GM19239 (cell line): ENCODE measurements at places on chromosomes 16 and 17.

- DNase-seq: peak; percentile 86
These were observed 17.1 kb upstream of the CORO1A start for GRCh38 chr16:30166202-30166902.

DNA sequence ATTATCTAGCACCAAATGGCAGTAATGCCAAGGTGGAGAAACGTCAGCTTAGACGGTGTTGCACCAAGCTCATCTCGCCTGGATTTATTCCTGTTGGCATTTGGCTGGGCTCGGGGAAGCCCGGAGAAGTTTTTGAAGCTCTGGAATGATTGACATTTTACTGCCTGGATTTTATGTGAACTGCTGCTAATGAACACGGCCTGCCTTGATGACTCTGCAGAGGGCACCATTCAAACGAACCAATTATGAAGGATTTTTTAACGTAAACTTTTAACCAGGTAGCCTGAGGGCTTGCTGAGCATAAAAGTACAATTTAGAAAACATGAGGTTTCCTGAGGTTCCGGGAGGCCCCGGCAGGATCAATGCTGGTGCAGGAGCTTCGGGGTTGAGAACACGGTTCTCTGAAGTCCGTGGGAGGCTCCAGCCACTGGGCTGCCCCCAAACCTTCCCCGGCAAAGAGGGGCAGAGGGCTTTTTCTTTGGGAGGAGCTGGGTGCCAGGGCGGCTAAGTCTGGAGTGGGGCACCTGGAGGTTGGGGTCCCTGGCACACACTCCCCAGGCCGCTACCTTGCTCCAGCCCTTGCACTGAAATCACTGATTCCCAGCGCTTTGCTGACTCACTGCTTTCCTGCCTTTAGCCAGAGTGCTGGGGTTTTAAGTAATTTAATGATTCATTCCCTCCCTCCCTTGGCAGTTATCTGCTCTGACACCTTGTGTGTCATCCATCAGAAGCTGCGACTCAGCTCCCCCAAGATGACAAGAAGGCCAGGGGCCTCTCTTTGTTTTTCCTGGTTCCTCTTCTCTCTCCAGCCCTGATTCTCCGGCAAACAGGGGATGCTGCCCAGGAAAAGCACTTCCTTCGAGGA lies 161.2 kb upstream of the IRX3 start:
- DNase-seq: no peak

GRCh38 chr16:82589407-82589806 lies 37.4 kb upstream of the CDH13 start:
- no peak for DNase-seq

DNA sequence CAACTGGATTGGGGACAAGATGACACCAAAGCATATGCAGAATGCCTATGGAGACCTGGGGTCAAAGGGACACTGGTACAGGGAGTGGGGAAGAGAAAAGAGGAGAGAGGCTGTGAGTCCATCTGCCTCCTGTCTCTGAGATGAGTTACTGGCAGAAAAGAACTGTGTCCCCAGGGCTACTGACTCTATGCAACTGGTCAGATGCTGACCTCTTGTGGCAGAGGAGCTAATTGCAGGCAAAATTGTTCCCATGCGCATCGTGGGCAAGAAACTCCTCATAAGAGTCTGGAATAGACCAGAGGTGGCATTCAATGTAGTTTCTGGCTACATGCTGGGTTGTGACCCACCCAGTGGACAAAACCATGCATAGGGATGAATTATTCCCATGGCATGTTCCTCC lies 26.1 kb upstream of the MLKL start:
- peak; percentile 35 for DNase-seq

DNA sequence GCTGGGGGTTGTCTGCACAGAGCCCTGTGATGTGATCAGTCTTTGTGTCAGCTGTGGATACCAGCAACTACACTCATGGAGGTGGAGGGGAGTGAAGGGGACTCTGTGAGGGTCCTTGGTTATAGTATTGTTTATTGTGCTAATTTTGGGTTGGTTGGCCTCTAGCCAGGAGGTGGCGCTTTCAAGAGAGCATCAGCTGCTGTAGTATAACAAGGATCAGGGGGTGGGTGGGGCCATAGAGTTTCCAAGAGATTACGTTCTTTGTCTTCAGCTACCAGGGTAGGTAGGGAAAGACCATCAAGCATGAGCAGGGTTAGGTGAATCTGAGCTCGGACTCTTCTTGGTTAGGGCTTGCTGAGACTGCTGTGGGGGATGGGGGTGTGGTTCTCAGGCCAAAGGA lies 97.1 kb upstream of the HS3ST3A1 start:
- no peak for DNase-seq

DNA sequence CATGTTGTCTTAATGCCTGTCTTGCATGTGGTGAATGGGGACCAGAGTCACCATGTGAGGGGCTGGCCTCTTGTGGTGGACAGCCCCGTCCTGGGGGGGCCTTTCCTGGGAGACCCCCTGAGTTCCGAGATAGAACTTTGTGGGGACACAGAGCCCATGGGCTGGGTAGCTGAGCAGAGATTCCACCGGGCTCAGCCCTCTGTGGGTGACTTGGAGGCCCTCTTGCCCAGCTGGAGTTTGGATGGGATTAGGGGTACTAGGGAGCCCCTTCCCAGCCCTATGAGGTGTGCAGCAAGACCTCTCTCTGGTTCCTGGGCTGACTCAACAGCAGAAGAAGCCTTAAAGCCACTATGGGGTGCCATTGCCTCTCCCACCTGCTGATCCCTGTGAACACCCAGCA lies 38.1 kb downstream of the MRC2 start:
- DNase-seq: no peak

- no peak for DNase-seq
These were observed 3.9 kb downstream of the TIMM22 start for GRCh38 chr17:1000597-1001461.

- DNase-seq: no peak
These were observed 87.8 kb downstream of the MARCHF10 start for GRCh38 chr17:62720126-62720850.

DNA sequence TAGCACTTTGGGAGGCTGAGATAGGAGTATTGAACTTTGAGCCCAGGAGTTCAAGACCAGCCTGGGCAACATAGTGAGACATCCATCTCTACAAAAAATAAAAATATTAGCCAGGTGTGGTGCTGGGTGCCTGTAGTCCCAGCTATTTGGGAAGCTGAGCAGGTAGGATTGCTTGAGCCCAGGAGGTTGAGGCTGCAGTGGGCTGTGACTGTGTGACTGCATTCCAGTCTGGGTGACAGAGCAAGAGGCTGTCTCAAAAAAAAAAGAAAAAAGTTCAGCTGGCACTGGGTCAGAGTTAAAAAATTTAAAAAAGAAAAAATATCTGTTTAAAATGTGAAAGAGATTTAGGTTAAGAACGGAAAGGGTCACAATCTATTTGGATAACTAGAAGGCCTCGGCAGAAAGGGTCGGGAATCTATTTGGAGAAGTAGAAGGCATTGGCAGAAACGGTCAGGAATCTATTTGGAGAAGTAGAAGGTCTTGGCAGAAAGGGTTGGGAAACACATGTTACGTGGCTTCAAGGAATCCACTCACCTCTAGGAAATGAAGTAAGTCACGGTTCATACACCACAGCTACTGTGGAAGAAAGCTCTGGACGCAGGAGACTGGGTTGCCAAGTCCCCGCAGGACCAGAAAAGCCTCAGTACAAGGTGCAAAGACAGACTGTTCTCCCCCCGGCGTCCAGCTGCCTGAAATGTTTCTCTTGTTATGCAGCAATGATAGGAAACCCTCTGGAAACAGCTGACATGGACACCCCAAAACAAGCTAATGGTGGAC lies 25.3 kb downstream of the LMF1 start:
- no peak for DNase-seq

- no peak for DNase-seq
These were observed 91.3 kb downstream of the MAF start for GRCh38 chr16:79509211-79509631.

GRCh38 chr17:42459256-42459800 lies 650 bp downstream of the ATP6V0A1 start:
- DNase-seq: no peak

- DNase-seq: no peak
These were observed 190.3 kb upstream of the MAF start for GRCh38 chr16:79790854-79791253.

DNA sequence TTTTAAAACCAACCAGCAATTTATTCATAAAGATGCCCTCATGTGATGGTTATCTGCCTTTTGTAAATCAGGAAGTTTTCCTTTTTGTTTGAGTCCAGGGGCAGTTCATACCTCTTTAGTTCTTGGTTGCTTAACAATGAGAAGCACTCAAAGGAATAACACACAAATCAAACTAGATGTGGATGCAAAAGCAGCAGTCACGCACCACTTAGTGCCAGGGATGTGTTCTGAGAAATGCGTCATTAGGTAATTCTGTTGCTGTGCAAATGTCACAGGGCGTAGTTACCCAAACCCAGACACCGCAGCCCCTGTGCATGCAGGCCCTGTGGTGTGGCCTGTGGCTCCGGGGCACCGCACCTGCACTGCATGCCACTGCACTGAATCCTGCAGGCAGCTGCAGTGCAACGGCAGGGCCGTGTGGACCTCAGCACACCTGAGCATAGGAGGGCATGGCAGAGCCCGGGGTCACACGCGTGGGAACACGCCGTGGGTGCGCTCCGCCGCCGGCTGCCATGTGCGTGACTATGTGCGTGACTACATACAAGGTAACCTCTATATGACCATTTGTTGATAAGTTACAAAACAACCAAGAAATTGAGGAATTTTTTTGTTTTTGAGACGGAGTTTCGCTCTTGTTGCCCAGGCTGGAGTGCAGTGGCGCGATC lies 39.6 kb downstream of the PKD1 start:
- DNase-seq: no peak

GRCh38 chr16:50340578-50340977 lies 28.2 kb downstream of the BRD7 start:
- DNase-seq: no peak

- DNase-seq: no peak
These were observed 353.2 kb downstream of the MAF start for GRCh38 chr16:79247386-79247785.

- DNase-seq: no peak
These were observed 532.9 kb downstream of the MAF start for GRCh38 chr16:79067600-79067999.

DNA sequence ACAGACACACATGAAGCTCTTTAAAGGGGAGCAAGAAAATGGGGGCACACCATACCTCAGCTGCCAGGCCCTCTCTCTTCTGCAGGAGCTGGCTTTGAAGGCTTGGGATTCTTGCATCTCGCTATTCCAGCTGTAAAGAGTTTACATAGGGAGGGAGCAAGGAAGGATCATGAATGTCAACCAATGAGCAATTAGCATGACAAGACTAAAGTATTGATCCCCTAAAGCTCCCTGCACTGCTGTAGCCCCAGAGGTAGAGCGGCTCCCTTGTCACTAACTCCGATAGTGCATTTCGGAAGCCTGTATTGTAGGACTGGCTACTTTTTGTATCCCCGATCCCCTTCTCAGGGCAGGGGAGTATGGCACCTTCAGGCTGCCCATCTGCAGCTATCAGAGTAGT lies 113.4 kb upstream of the PMFBP1 start:
- DNase-seq: no peak

- no peak for DNase-seq
These were observed 65.3 kb upstream of the PLCG2 start for GRCh38 chr16:81713796-81714195.

DNA sequence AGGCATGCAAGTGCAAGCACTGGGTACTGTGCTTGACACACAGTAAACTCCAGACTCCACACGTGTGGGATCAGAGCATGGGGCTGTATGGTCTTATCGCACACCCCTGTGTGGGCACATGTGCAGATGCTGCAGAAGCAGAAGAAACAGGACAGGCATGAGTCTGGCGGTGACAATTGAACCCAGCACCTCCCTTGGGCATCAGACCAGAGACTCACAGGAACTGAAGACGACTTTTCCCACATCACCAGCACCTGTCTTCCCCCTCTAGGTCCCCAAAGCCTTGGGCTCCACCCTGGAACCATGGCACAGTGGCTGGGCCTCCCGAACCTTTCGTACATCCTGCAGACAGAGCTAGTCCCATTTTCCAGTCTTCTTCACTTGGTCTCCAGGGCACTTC lies 126.4 kb upstream of the CDH5 start:
- DNase-seq: no peak

- no peak for DNase-seq
These were observed 13.5 kb upstream of the CBX4 start for GRCh38 chr17:79852748-79853147.

GRCh38 chr17:49646391-49647255 lies 31.3 kb downstream of the SPOP start:
- DNase-seq: peak; percentile 10

DNA sequence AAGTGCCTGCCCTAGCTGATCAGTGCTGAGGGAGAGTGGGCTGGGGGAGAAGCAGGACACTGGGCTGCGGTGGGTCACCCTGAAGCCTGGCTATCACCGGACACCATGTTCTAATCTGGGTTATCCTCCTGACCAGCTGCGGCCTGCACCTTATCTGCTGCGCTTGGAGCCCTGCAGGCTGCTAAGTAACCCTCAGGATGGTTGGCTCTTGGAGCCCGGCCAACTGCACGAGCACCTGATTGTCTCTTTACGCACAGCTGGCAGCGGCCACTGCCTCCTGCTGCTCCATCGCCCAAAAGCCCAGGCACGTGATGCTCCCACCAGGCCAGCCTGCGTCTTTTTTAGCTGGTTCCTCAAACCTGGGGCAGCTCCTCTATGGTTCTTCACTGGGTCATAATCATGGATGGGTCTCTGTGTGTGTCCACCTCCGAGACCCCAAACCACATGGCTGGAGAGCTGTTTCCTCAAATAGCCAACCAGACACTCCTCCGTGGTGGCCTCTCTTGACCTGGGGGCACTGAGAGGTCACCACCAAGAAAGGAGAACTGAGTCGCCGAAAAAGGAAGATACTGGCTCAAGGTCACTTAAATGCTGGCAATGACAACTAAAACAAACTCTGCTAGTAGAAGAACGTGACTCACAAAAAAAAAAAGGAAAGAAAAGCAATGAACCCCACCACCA lies 21.7 kb downstream of the SPHK1 start:
- DNase-seq: peak; percentile 39

DNA sequence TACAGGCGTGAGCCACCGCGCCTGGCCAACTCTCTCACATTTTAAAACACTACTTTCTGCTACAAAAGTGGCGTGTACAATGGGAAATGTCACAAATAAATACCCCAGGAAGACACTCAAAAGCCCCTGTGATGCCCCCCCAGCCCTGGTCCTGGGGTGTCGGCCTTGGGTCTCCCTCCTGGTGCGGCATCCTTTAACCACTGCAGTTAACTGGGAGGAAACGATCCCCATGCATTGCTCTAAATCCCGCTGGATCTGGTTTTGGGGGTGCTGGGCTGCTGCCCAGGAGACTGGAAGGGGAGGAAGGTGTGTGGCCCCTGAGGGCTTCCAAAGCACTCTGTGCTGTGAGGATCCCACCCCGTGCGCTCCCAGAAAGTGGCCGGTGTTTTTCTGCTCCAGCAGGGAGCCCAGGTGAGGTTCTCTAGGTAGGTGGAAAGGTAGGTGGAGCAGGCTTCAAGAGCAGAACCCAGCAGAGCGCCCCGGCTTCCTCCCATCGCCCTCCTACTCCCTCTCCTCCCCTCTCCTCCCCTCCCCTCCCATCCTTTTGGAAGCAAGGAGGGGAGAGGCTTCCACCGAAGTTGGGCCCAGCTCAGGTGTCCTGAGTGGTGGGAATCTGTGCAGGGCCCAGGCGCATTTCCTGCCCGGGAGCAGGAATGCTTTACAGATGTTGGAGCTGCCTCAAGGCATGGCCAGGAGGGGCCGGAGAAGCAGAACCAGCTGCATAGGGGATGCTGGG lies 363.3 kb downstream of the SEC14L1 start:
- no peak for DNase-seq

GRCh38 chr16:19589771-19590302 lies 34.3 kb downstream of the VPS35L start:
- no peak for DNase-seq
